NCI-H187 treated with DMSO at 0.1 percent for 48 hours (cell line): ENCODE measurements at places on chromosomes 16 and 17.

GRCh38 chr16:77877712-77878347, 89.5 kb downstream of the VAT1L start:
- no peak for DNase-seq

DNA sequence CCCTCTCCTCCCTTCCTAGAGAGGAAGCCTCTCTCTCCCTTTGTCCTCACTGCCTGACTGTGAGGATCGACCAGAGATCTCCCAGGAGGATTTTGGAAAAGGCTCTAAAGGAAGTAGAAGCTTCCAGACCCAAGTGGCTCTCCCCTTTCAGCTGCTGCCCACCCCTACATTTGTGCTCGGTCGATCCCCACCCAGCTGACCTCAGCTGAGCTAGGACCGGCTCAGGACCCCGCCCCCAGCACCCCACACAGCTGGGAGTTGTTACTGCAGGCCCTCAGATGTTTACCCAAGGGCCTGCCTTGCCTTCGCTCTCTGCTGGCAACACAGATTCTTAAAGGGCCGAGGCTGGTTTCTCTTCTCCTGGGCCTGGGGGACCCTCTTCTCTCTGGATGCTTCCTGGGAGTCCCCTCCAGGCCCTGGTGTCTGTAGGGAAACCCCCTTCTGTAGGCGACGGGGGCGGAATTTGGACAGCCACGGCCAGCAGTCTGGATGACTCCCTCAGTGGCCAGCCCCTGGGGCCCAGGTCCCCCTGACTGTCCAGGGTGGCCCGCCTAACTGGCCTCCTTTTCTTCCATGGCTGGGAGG, 26.9 kb upstream of the TIMP2 start:
- no peak for DNase-seq

- no peak for DNase-seq
Measured at GRCh38 chr17:61799812-61800484, 63.4 kb downstream of the BRIP1 start.

DNA sequence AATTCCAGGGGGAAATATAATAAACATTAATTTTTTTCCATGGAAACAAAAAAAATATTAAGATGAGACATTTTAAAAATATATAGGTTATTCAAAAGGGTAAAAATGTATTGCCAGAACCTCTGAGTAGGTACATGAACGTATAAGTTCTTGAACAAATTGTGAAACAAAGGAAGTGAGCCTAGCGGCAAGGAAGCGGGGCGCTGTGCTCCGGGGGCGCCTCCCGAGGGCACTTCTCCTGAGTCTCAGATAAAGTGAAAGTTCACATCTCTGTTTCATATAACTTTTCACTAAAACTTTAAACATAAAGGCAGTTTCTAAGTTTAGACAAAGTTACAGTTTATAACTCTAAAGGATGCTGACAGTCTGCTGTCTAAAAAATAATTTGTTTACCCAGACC, 52.3 kb downstream of the TNRC6C start:
- DNase-seq, result no peak

GRCh38 chr17:52885882-52886281, 727.4 kb upstream of the CA10 start:
- DNase-seq, result no peak

- DNase-seq, result no peak
Measured at GRCh38 chr16:75372236-75372856, 61.0 kb downstream of the CFDP1 start.

- DNase-seq, result no peak
Measured at GRCh38 chr16:17029602-17030350, 441.0 kb downstream of the XYLT1 start.

DNA sequence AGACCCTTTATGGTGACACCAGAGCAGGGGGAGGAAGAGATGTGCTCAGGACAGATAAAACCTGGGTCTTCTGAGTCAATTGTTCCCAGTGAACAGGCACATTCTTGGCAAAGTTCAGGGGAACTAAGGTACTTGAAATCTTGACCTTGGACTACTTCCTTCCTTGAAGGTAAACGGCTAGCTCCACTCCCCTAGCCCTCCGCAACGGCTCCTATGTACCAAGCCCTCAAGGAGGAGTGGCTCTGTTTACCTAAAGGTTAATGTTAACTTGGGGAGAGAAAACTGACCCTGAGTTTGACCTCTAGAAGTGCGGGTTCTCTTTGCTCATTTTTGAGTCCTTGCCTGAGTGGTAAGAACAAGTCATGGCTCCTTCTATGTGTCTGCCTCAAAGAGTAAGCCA, 7.8 kb downstream of the TTLL6 start:
- no peak for DNase-seq

GRCh38 chr17:1002771-1003555, 6.0 kb downstream of the TIMM22 start:
- DNase-seq, result no peak

DNA sequence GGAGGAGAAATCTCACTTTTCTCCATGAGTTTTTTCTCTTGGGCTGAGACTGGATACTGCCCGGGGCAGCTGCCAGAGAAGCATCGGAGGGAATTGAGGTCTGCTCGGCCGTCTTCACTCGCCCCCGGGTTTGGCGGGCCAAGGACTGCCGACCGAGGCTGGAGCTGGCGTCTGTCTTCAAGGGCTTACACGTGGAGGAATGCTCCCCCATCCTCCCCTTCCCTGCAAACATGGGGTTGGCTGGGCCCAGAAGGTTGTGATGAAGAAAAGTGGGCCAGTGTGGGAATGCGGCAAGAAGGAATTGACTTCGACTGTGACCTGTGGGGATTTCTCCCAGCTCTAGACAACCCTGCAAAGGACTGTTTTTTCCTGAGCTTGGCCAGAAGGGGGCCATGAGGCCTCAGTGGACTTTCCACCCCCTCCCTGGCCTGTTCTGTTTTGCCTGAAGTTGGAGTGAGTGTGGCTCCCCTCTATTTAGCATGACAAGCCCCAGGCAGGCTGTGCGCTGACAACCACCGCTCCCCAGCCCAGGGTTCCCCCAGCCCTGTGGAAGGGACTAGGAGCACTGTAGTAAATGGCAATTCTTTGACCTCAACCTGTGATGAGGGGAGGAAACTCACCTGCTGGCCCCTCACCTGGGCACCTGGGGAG, 19.1 kb downstream of the NGFR start:
- DNase-seq, result no peak

GRCh38 chr16:31435341-31436220, 7.0 kb downstream of the ZNF843 start:
- DNase-seq, result no peak

DNA sequence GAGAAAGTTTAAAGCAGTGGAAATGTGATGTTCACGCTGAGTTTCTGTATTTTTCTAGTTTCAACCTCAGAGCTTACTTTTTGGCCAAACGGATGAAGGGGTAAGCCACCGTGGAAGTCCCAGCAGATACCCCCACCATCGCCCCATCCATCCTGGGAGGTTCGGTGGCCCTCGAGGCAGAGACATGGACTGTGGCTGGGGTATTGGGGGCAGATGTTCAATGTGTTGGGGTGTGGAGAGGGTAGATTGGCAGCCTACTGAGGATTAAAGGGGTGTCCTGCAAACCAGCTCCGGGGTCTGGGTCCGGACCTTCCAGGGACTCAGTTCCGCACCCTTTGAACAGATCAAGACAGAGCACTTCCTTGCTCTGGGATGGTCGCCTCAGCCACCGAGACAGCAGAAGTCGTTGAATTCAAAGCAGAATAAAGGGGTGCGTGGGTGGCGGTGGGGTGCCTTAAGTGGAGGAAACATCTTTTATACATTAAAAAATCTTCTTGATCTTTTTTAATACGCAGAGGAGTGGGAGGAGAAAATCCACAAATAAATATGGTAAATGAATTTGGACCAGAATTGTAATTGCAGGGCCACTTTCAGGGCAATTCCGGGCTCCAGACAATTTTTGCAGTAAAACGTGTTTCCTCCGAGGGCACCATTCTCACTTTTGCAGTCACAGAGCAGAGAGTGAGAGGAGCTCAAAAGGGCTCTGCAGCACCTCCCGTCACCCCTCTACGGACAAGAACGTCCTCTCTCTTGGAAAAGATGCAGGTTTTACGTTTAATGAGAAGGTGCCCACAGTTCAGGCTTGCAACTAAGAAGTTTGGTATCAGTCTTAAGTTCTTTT, 8.2 kb upstream of the CBX8 start:
- no peak for DNase-seq

- DNase-seq, result no peak
Measured at GRCh38 chr17:61926826-61927207, 965 bp downstream of the INTS2 start.

DNA sequence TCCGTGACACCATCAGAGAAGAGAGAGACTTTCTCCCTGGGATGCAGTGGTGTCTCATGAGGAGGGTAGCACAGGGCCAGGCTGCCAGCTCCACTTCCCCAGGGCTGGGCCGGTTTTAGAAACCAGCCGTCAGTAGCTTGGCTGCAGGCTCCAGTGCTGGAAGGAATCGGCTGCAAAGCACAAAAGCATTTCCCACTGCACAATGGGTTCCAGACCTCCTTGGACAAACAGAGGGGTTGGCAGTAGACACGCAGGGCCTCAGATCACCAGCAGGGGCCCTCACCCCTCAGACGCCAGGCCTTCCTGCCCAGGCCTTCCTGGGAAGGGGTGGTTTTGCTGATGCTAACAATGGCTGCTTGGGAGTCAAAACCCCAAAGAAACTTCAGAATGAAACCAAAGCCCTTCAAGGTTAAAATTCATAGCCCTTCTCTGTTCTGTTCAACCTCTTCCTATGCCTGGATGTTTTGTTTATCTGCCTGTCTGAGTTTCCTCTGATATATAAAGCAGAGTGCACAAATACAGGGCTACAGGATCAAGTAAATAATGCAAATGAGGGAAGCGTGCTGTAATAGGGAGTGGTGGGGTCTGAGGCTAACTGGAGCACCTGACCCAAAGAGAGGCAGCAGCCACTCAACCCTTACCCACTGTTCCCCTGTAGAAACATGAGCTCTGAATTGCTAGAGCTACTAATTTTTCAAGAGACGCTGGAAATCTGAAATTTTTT, 26.2 kb downstream of the TEKT5 start:
- no peak for DNase-seq

DNA sequence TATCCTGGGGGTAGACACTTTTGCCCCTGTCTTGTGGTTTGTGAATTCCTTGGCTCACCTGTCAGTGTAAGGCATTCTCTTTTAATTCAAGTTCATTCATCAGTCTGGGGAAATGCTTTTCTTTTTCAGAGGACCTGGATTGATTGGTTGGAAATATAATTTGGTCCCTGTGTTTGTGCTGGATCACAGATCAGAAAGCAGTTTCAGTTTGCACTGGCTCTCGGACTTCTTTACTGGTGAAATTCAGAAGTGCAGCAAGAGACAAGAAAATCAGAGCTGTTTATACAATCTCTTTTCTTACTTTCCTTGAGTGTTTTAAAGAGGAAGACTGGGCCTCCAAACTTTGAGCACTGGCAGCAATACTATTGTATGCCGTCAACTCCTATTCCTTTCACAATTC, 161.8 kb upstream of the KCNJ16 start:
- DNase-seq, result no peak

DNA sequence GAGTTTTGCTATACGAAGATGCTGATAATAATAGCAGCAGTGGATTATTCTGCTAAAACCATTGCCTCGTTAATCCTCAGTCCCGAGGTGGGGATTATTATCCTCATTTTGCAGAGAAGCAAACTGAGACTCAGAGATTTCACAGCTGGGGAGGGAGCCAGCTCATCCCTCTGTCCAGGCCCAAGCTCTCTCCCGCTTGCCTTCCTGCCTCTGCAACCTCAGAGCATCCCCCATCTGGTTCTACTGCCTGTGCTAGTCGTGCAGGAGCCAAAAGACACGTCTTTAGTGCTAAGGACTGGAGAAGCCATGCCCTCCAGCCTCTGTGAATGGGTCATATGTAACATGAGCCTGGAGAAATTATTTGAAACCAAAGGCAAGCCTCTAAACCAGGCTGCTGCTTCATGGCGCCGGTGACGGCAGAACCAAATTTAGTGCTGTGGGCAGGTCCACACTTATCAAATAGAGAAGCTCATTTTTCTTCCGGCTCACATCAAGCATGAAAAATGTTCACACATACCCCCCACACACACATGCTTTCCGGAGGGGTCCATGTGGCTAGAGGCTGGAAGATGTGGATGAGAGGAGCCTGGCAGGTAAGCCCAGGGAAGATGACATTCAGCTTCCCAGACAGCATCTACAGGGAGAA, 13.5 kb downstream of the MAPT start:
- DNase-seq, result no peak

- DNase-seq, result no peak
Measured at GRCh38 chr16:84266451-84266850, 26.6 kb upstream of the KCNG4 start.

GRCh38 chr16:52469775-52470174, 77.2 kb downstream of the TOX3 start:
- DNase-seq, result no peak

GRCh38 chr17:1188812-1189504, 9.2 kb upstream of the ABR start:
- no peak for DNase-seq

DNA sequence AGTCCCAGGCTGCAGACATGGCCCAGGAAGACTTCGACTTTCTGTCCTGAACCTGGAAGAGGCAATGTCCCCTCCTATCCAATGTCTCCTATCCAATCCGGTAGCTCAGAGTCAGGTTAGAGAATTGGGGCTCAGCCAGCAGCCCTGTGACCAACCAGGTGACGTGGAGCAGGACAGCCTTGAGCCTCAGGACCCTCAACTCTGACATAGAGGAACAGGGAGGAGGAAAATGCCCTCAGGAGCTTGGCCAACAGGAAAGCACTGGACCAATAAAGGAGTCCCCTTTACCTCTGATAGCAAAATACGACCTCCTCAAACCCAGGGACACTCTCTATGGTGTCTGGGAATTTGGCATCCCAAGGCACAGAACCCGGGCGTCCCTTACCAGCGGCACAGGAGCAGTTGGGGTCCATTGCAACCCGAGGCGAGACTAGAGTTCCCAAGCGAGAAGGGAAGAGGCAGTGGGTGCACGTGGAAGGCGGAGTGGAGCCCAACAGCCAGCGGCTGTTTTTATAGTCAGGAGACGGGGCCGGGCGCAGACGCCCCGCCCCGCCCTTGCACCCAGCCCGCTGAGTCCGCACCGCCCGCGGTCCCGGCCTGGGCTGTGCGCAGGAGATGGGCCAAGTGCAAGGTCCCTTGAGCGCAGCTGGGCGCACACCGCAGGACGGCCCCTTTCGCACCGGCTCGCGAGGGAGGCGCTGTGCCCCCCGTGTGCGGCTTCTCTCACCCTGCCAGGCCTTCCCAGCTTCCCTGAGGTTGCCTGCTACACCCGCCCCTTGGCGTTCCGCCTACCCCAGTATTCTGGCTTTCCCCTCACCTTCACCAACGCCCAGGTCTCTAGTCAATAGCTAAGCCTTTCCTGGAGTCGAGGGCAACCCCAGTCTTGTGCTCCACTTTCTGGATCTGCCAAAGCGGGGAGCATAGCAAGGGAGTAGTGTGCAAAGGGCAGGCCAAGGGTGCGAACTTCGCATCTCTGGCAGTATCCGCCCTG, at the start of gene MT1G:
MT1G (minus strand) TSS at position 485 of the 991 bp plus-strand sequence; CDS start at position 413, 72 bp downstream.
- DNase-seq, result no peak

- no peak for DNase-seq
Measured at GRCh38 chr16:87569601-87570571, 32.4 kb upstream of the JPH3 start.

DNA sequence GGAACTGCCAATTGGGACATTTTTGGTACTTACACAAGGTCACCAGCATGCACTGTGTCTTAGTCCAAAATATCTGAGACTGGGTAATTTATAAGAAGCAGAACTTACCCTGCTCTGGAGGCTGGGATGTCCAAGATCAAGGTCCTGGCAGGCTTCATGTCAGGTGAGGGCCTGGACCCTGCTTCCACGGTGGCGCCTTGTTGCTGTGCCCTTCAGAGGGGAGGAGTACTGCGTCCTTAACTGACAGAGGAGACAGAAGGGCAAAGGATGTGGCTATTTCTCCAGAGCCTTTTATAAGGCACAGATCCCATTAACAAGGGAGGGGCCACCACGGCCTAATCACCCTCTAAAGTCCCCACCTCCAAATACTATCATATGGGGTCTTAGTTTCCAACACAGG, 178.9 kb downstream of the C16orf95 start:
- no peak for DNase-seq
